Small intestine (tissue), 16 donors: ENCODE measurements at places on chromosomes 5 and 9. TPM values are rescaled to one million over a fixed set of nuclear protein-coding genes. Genes with fewer than 3 reads are reported as not detected.
A peak's percentile ranks its signal among the peaks of the same experiment; 100 is the strongest.

DNA sequence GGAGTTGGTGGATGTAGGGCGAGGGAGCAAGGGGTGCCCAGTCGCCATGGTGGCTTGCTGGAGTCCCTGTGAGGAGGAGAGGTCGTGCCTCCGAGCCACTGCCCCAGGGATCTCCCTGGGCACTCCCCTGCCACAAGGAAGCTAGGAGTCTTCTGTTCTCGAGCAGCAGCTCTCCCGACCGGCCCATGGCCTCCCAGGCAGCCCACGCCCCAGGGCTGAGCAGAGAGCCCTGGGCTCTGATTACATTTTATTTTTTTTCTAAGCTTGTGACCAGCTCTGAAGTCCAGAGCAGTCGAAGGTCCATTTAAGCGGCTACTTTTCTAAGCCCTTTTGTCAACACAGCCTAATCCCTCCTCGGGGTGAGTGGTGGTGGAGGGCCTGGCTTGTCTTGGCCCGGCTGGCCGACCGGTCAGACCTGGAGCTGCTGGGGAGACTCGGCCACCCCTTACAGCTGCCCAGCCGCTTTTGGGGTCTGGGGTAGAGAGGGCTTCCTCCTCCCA, 2.1 kb downstream of the RXRA start:
- H3K4me1 ChIP-seq, result peaks cover 26% of the 10 kb centered on the region
- no peaks in the 10 kb centered on the region for H3K36me3 ChIP-seq
- peak overlapping the region; percentile 88 for H3K4me3 ChIP-seq
- H3K27me3 ChIP-seq, result no peaks in the 10 kb centered on the region
- DNase-seq, result peak; percentile 77
- H3K27ac ChIP-seq, result peak overlapping the region; percentile 92

- H3K4me1 ChIP-seq, result peaks cover 9% of the 10 kb centered on the region
- H3K4me3 ChIP-seq, result no peak overlapping the region
- H3K36me3 ChIP-seq, result no peaks in the 10 kb centered on the region
- no peak overlapping the region for H3K27ac ChIP-seq
- no peaks in the 10 kb centered on the region for H3K27me3 ChIP-seq
- DNase-seq, result no peak
Measured at GRCh38 chr5:127943061-127943371, 140.6 kb upstream of the SLC12A2 start.

GRCh38 chr5:179180061-179180610, 120.0 kb downstream of the ZNF354C start:
- no peak overlapping the region for H3K4me3 ChIP-seq
- H3K4me1 ChIP-seq, result no peaks in the 10 kb centered on the region
- H3K27ac ChIP-seq, result no peak overlapping the region
- DNase-seq, result no peak
- H3K27me3 ChIP-seq, result no peaks in the 10 kb centered on the region

- peaks cover 3% of the 10 kb centered on the region for H3K27me3 ChIP-seq
- no peak for DNase-seq
- no peaks in the 10 kb centered on the region for H3K36me3 ChIP-seq
- H3K4me3 ChIP-seq, result peak overlapping the region; percentile 16
Measured at GRCh38 chr9:117744856-117745389, 40.7 kb downstream of the TLR4 start.

DNA sequence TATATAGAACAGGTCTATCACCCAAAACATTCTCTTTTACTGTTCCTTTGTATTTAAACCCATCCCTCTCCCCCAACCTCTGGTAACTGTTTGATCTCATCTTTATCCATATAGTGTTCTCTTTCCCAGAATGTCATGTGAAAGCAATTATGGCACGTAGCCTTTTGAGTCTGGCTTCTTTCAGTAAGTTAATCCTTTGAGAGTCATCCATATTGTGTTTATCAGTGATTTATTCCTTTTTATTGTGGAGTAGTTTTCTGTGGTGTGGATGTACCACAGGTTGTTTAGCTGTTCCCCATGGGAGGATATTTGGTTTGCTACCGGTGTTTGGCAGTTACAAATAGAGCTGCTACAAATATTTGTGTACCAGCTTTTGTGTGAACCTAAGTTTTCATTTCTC, 38.0 kb downstream of the HMGXB3 start:
- H3K36me3 ChIP-seq, result peaks cover 32% of the 10 kb centered on the region
- no peak for DNase-seq
- H3K4me3 ChIP-seq, result no peak overlapping the region

GRCh38 chr5:64201996-64202395, 36.4 kb downstream of the RNF180 start:
- no peaks in the 10 kb centered on the region for H3K36me3 ChIP-seq
- no peak overlapping the region for H3K4me3 ChIP-seq
- DNase-seq, result no peak
- no peaks in the 10 kb centered on the region for H3K27me3 ChIP-seq
- no peak overlapping the region for H3K27ac ChIP-seq

DNA sequence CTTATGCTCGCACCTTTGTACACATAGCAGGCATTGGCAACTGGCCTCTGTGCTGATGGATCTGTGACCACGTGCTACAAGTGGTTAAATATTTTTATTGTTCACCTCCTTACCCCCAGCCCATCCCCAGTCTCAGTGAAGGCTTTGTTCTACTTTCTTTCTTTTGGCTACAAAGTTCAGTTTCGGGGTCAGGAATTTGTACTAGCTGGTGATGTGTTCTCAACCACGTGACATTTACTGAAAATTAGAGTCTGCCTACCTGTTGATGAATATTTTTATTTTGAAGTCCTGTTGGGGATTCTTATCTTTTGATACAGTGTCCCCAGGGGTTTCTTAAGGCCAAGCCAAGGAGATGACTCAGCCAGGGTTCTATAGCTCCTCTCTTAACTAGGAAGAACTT, 47.8 kb downstream of the C9orf57 start:
- no peak overlapping the region for H3K27ac ChIP-seq
- DNase-seq, result peak; percentile 90
- peaks cover 24% of the 10 kb centered on the region for H3K4me1 ChIP-seq
- H3K36me3 ChIP-seq, result no peaks in the 10 kb centered on the region
- H3K4me3 ChIP-seq, result no peak overlapping the region

DNA sequence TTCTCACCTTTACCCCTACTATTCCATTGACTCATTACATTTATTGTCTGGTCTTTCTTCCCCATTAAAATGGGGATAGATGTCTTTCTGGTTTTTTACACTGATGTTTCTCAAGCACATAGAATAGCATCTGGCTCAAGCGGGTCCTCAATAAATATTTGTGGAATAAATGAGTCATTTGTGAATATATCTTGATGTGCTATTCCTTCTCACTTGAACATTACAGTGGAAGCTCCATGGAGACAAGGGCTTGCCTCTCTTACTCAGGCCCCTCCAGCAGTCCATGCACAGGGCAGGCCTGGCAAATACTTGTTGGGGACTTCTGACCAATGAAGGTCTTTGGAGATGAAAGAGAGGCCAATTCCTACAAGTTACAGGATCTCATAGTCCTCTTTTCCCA, 151.7 kb upstream of the TAS2R1 start:
- no peak for DNase-seq
- H3K4me1 ChIP-seq, result no peaks in the 10 kb centered on the region
- no peaks in the 10 kb centered on the region for H3K27me3 ChIP-seq

The RNF183 gene
- 1.7 TPM for polyA plus RNA-seq

The C9 gene
- polyA plus RNA-seq, result not detected

The SLC46A2 gene
- polyA plus RNA-seq, result not detected

The FAM151B gene
- polyA plus RNA-seq, result 1.4 TPM

The ZNF300 gene
- 11.3 TPM for polyA plus RNA-seq

The ARHGEF37 gene
- polyA plus RNA-seq, result 2.8 TPM

The AK8 gene
- not detected for polyA plus RNA-seq

The FSD1L gene
- polyA plus RNA-seq, result 2.7 TPM

The COL15A1 gene
- polyA plus RNA-seq, result 12.5 TPM

The LPCAT1 gene
- polyA plus RNA-seq, result 4.5 TPM

The FYB1 gene
- polyA plus RNA-seq, result 3.5 TPM

The DMRT3 gene
- not detected for polyA plus RNA-seq
